ENCODE measurements at places on chromosomes 5 and 9. TPM values are rescaled to one million over a fixed set of nuclear protein-coding genes. Genes with fewer than 3 reads are reported as not detected.

The PCDHB14 gene
- polyA plus RNA-seq = not detected

GRCh38 chr5:26245321-26245720 lies 793.1 kb downstream of the CDH9 start:
- DNase-seq = no peak

The QRFP gene
- polyA plus RNA-seq = not detected

DNA sequence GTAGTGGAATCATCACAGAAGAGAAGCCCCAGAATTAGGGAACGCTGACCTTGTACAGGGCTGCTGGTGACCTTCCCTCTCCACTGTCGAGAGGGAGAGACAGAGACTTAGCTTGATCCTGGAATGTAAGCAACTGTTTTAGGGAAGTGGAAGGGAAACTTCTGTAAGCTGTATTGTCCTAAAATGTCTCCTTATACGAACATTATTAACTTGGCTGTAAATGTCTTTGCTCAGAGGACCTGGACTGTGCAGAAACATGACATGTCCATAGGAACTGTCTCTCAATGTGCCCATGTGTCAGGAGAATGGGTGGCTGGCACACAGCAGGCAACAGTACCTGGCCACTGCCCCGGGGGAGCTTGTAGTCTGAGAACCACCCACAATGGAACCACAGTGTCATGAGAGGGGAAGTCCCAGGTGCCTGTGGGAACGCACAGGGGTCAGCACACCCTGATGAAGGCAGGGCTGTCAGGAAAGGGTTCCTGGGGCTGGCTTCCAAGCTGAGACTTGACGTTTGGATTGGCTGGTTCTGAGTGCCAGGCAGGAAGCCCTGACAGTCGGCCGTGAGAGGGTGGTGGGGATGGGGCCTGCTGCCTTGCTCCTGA lies 34.0 kb downstream of the DAP start:
- no peak for DNase-seq

DNA sequence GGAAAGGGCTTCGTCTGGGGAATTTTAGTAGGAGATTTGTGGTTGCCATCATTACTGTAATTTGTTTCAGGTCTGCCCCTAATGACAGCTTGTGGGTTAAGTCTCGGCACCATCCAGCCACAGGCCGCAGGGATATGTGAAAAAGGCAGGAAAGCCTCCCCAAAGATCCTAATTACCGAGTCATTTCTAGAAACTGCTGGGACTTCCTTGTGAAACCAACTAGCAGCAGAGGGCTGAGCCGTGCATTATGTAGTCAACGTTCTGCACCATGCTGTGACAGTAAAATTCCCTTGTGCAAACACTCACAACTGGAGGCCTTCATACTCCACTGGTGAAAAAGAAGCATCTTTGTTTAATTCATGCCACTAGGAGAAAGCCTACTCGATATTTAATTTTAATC lies 230.3 kb downstream of the MPDZ start:
- no peak for DNase-seq

The FIBCD1 gene
- polyA plus RNA-seq = not detected

DNA sequence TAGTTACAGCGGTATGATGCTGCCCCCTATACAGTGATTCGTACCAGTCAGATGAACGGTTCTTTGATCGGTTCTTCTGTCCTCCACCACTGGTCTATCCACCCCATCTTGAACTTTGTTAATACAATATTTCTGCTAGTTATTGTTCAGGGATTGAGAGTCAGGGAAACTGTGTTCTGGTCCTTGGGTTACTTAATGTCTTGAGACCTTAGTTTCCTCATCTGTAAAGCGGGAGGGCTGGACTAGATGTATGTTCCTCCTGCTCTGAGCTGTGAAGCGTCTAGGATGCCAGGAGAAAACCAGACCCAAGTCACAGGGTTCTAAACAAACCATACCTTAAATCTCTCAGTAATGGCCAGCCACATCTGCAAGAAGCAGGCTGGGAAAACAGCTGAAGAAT lies 1.4 kb upstream of the PIP5K1B start:
- DNase-seq = no peak

GRCh38 chr5:131987251-131987650 lies 24.2 kb downstream of the ACSL6 start:
- no peak for DNase-seq

GRCh38 chr5:125756456-125756855 lies 666.8 kb upstream of the GRAMD2B start:
- no peak for DNase-seq

- no peak for DNase-seq
Observed at GRCh38 chr5:163569284-163569683, 63.9 kb downstream of the MAT2B start.

- DNase-seq = no peak
Observed at GRCh38 chr5:28809811-28810750, 1771.7 kb upstream of the CDH9 start.

DNA sequence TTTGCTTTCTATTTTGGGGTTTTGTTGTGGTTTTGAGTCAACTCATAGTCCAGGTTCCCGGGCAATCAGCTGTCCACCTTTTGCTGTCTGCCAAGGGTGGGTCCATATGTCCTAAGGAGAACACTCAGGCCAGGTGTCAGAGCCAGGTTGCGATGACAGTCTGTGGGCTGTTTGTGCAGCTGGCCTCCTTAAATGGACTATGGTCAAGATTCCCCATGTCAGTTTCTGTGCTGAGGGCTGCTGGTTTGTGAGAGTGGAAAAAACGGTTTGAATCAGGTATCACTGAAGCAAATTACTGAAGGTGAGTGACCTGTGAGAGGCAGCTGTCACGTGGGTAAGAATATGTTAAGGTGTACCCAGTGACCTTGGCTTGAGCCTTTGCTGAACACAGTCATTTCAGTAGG lies 33.0 kb downstream of the SNX30 start:
- no peak for DNase-seq

- no peak for DNase-seq
Observed at GRCh38 chr9:85716031-85716877, 25.5 kb downstream of the AGTPBP1 start.

GRCh38 chr5:149407323-149408251 lies 28.5 kb upstream of the IL17B start:
- DNase-seq = no peak

The PITX1 gene
- polyA plus RNA-seq = not detected

DNA sequence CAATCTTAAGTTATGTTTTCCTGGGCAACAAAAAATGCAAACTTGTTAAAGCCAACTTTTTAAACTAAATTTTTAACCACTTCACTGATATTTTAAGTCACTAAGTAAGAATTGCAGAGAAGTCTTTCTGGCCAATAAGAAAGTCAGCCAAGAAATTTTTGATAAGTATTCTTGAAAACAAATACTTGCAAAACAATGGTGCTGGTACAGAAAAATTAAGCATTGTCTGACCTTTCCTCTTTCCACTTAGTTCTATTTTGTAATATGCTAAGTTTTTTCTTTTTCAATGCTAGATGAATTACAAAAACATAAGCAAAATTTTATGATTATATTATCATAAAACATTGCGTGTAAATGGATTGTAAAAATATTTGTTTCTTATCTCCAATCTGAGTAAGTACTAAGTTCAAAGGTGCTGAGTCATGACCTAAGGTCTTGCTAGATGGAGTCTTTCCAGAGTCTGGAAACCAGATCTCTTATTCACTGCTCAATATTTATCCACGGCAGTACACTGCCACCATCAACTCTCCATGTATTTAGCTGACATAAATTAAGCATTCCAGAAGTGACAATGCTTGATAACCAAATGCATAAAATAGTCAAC lies 139.7 kb downstream of the MEF2C start:
- DNase-seq = no peak

DNA sequence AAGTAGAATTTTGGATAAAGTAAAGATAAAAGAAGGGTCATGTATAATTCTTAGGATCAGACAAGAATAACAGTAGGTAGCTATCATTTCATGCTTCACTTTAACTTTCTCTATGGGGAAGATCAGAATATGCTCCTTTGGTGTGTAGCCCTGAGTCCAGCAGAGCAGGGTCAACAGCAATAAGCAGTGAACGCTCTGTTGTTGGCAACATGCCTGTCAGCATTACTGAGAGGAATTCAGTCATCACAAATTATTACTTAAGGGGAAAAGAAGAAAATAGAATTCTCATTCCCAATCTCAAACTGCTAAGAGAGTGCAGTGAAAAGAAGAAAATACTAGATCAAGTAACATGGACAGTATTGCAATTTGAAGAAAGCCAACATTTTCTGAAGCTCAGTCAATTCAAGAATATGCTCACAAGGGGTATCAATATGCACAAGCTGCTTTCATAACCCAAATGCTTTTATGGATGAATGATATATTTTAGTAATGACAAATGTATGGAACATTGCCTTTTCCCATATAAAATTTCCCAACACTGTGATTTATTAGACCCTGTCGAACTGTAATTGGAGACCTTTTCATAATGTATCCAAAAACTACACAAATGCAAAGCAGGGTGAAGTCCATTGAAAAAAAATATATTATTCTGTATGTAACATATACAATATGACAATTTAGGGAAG lies 1359.4 kb downstream of the EFNA5 start:
- no peak for DNase-seq

GRCh38 chr9:113393281-113393680 lies 7.8 kb downstream of the ALAD start:
- no peak for DNase-seq

DNA sequence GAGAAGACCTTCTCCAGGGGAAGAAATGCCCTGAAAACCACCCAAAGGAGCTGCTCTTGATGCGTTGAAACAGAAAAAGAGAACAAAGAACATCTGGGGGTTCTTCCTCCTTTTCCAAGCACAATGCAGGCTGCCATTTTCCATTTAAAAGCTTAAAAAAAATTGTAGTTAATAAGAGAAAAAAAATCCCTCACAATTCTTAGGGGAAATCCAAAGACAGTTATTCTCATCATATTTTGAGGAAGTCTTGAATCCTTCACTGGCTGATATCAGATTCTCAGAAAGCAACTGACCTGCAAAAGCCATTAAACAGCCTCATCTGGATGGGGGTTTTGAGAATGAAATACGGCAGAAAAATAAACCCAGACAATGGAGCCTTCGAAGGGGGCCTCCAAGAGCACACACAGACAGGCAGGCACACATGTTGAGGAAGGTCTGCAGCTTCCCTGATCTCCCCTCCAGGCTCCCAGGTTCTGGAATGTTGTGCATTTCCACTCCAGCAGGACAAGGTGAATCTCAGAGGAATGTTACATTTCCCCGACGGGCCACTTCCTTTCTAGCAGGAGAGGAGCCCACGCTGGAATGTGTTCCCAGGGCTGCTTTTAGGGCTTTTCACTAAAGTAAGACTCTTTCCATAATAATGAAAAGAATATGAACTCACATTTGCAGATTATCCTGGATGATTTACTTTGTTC lies 159.4 kb upstream of the S1PR3 start:
- DNase-seq = no peak

DNA sequence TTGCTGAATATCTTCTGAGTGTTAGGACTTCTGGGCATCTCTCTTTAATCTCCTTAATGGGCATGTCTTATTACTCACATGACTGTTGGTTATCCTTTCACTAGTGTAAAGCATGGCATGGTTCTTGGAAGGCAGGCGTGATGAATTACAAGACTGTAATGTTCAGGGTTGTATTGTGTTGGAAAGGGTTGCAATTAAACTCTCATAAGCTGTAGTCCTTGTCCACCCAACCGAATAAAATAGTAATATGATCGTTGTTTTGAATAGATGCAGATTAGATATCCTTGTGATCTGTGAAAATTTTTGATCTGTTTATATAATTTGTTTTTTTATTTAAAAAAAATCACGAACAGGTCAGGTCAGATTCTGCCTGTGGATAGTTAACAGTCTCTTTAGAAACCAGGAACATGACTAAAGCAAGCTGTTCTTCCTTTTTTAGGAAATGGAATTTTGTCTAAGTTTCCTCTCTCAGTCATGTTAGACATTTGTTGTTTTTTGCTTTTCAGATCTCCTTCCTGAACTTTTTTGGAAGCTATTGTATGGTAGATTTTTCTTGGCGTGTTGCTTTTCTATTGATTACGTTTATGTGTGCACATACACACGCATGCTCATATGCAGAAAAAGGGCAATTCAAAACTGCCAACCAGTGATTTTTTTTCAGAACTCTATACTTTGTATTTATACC lies 121.8 kb downstream of the ARHGEF28 start:
- DNase-seq = no peak

The ADGRV1 gene
- polyA plus RNA-seq = not detected

DNA sequence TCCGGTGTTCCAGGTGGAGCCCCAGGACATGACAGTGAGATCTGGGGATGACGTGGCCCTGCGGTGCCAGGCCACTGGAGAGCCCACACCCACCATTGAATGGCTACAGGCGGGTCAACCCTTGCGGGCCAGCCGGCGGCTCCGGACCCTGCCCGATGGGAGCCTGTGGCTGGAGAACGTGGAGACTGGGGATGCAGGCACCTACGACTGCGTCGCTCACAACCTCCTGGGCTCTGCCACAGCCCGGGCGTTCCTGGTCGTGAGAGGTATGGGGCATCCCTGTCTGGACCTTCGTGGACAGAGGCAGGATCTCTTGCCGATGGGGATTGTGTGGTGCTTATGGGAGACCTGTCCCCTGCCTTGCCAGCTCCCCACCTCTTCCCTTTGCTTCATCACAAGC lies 26.0 kb upstream of the ASS1 start:
- DNase-seq = no peak

- peak; percentile 84 for DNase-seq
Observed at GRCh38 chr9:37422289-37423104, at the start of gene GRHPR. TSS of gene GRHPR (plus strand) at chr9:37422696. CDS start at chr9:37422751, 55 bp downstream.

- DNase-seq = peak; percentile 48
Observed at GRCh38 chr5:52469420-52469819, 318.3 kb upstream of the ITGA1 start.

Data from CD4-positive, alpha-beta memory T cell (primary cell).